ENCODE measurements at places on chromosomes 1 and 21.

GRCh38 chr1:84425150-84425896, 27.0 kb downstream of the DNASE2B start:
- DNase-seq, result no peak

DNA sequence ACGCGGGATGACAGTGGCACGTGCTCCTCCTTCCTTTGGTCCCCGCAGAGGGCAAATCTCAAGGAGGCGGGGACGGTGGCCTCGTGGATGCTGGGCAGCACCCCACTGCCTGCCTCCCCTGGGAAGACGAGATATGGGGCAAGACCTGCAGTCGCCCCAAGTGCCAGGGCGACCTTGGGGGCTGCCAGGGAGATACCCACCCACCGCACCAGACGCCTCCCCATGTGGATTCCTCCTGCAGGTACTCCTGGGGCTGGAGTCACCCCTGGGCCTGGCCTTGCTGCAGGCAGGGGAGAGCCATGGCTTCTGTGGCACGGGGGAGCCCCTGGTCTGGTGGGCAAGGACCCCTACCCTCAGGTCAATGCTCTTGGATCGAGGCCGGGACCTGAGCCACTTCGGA, 5.9 kb upstream of the AURKAIP1 start:
- DNase-seq, result no peak

GRCh38 chr1:242842094-242842493, 317.6 kb upstream of the PLD5 start:
- no peak for DNase-seq

DNA sequence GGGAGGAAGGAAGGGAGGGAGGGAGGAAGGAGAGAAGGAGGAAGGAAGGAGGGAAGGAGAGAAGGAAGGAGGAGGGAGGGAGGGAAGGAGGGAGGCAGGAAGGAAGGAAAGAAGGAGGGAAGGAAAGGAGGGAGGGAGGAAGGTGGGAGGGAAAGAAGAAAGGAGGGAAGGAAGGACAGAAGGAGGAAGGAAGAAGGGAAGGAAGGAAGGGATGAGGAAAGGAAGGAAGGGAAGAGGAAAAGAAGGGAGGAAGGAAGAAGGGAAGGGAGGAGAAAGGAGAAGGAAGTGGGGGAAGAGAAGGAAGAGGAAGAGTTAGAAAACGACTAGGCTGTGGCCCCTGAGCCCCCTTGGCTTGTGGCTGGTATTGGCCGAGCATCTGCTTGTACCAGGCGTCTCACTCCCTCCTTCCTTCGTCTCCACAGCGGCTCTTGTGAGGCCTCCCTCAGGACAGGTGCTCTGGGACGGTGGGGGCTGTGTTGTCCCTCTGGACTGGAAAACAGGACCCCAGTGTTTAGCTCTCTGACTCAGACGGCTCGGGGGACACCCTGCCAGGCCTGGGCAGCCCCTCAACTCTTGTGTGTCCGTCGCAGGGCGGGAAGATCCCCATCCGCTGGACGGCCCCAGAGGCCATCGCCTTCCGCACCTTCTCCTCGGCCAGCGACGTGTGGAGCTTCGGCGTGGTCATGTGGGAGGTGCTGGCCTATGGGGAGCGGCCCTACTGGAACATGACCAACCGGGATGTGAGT, 36.2 kb upstream of the C1QA start:
- no peak for DNase-seq

DNA sequence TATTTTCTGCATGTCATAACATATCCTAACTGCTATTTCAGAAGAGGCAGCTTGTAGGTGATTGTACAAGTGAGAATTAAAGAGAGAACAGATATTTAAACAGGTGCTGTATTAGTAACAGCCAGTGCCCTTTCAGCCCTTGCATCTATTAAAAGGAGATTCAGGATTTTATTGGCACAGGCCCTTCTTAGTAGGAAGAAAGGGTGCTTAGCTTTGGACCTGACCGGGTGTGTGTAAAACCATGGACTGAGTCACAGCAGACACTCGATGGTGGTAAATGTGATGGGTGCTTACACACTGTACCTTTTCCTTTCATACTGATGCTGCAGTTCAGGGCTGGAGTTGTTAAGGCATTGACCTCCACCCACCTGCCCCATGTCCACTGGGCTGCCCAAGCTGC, 12.7 kb upstream of the CD101 start:
- no peak for DNase-seq

Measured in HCT116 (cell line).